Gastrocnemius medialis (tissue), 4 donors: ENCODE measurements at places on chromosomes 3 and 15.

- H3K27me3 ChIP-seq = no peaks in the 10 kb centered on the region
- no peaks in the 10 kb centered on the region for H3K36me3 ChIP-seq
- H3K27ac ChIP-seq = no peak overlapping the region
- DNase-seq = no peak
These were observed 128.3 kb downstream of the ALCAM start for GRCh38 chr3:105495021-105495420.

DNA sequence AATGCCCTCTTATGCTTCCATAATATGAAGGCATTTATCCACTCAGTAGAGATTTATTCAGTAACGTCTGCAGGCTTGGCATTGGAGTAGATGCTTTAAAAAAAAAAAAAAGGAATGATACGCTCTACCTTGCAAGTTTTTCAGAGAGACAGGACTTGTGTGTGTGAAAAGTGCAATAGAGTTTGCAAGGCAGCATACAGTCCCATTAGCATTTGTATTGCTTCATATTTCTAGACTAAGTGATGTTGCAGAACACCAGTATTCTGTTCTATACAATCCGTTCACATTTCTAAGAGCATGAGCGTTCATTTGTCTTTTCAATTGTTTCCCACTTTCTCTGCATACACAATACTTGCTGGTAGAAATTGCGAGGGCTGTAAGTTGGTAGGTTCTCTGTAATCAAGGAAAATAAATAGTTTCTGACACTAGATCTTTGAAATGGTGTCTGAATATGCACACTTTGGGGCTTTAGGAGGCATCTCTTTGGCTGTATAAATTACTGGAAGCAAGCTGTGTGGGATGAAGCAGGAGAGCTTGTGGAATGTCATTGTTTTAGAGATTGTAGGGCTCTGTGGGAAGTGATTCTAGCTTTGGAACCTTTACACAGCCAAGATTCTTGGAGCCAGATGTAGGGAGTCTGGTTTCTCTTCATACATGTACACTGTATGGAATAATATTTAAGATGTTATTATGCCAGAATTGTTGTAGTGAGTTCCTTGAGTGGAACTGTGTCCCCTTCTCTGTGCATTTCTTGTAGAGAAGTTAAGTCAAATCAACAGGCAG lies 262.7 kb downstream of the FEZF2 start:
- H3K4me3 ChIP-seq = no peak overlapping the region
- no peaks in the 10 kb centered on the region for H3K4me1 ChIP-seq
- DNase-seq = no peak
- no peaks in the 10 kb centered on the region for H3K36me3 ChIP-seq
- no peak overlapping the region for H3K27ac ChIP-seq

- H3K36me3 ChIP-seq = no peaks in the 10 kb centered on the region
- peaks cover 18% of the 10 kb centered on the region for H3K4me1 ChIP-seq
- H3K27ac ChIP-seq = no peak overlapping the region
These were observed 202.6 kb downstream of the UACA start for GRCh38 chr15:70560617-70561328.

- H3K27me3 ChIP-seq = no peaks in the 10 kb centered on the region
- DNase-seq = no peak
- no peak overlapping the region for H3K4me3 ChIP-seq
- H3K36me3 ChIP-seq = no peaks in the 10 kb centered on the region
These were observed 93.8 kb upstream of the TGFBR2 start for GRCh38 chr3:30512576-30512975.

DNA sequence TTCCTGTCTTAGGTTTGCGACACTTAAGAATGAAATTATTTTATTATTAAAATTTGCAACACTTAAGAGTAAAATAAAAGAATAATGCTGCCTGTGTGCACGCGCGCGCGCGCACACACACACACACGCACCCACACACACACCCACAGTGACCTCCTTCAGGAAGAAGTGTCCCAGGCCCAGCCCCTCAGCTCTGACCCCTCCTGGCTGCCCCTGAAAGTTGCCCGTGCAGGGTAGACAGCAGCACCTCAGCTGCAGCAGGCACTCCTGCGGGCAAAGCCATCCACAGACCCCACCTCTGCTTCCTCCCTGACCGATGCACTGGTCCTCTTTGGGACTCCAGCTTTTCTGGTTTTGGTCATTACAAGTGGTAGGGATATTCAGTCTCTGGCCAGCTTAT lies 478.2 kb downstream of the NTRK3 start:
- H3K36me3 ChIP-seq = no peaks in the 10 kb centered on the region
- no peak overlapping the region for H3K4me3 ChIP-seq
- no peak for DNase-seq
- H3K4me1 ChIP-seq = no peaks in the 10 kb centered on the region

- no peak overlapping the region for H3K27ac ChIP-seq
- no peak for DNase-seq
These were observed 24.0 kb upstream of the AGBL1 start for GRCh38 chr15:86055688-86056087.

GRCh38 chr3:29971895-29972294 lies 634.5 kb upstream of the TGFBR2 start:
- H3K27ac ChIP-seq = no peak overlapping the region
- DNase-seq = no peak
- no peaks in the 10 kb centered on the region for H3K4me1 ChIP-seq
- H3K27me3 ChIP-seq = no peaks in the 10 kb centered on the region
- H3K4me3 ChIP-seq = no peak overlapping the region

- H3K27ac ChIP-seq = no peak overlapping the region
- no peak for DNase-seq
- H3K36me3 ChIP-seq = no peaks in the 10 kb centered on the region
- H3K4me3 ChIP-seq = no peak overlapping the region
These were observed 9.8 kb upstream of the SLC6A1 start for GRCh38 chr3:10982782-10983181.
